ENCODE measurements at places on chromosomes 16 and 17.
A peak's percentile ranks its signal among the peaks of the same experiment; 100 is the strongest.

DNA sequence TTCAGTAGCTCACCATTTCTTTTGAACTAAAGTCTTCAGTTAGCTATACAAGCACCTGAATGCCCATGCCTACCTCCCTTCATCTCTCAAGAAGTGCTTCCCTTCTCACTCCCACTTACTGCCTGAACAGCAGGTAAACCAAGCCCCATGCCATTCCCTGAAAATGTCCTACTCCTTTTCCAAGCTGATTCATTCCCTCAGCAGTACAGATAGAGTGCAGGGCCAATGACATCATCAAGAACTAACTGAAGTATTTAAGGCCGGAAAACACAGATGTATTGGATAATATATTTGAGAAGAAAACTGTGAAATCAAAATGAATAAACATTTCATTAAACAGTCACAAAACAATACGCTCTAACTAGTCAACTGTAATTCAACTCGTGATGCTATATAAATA is 478.8 kb upstream of the CDH11 start:
- peak; percentile 33 for DNase-seq

DNA sequence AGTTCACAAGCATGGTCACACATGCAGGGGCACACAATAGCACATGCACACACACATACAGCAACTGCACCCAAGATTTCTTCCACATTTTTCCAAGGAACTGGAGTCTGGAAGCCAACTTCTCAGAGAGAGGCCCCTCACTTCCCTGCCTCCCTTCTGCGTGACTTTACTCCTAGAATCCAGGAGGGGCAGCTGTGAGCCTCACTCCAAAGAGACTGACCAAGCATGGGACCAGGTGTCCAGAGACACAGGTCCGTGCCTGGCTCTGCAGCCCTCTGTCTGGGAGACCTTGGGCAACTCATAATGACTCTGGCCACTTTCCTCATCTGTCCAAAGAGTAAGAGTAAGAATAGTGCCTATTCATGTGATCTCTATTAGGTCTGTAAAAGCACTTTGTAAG is 104.7 kb upstream of the TMEM132E start:
- no peak for DNase-seq

- peak; percentile 98 for DNase-seq
Observed at GRCh38 chr16:22192261-22193062, 13.6 kb upstream of the EEF2K start.

DNA sequence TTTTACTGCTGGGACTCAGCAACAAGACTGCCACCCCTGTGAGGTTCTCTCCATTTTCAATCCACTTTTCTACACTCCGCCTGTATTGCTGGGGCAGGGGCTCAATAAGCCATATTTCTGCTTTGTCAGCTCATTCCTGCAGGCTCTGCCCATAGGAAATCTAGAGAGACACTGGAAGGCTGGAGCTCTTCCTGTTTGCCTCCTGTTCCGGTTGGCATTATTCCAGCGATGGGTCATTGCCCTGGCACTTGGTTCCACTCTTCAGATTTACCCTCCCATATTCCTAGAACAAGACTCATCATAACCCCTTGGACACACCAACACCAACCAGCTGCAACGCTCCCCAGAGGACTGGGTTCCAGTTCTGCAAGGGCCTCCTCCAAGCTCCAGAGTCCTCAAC is 210.4 kb downstream of the CA10 start:
- no peak for DNase-seq

- DNase-seq: no peak
Observed at GRCh38 chr17:31672161-31672819, 186.8 kb downstream of the COPRS start.

- no peak for DNase-seq
Observed at GRCh38 chr17:80921159-80921558, 70.5 kb upstream of the CHMP6 start.

GRCh38 chr16:9114112-9114511 is 22.7 kb downstream of the HAPSTR1 start:
- no peak for DNase-seq

- no peak for DNase-seq
Observed at GRCh38 chr16:77555791-77556190, 121.0 kb upstream of the ADAMTS18 start.

DNA sequence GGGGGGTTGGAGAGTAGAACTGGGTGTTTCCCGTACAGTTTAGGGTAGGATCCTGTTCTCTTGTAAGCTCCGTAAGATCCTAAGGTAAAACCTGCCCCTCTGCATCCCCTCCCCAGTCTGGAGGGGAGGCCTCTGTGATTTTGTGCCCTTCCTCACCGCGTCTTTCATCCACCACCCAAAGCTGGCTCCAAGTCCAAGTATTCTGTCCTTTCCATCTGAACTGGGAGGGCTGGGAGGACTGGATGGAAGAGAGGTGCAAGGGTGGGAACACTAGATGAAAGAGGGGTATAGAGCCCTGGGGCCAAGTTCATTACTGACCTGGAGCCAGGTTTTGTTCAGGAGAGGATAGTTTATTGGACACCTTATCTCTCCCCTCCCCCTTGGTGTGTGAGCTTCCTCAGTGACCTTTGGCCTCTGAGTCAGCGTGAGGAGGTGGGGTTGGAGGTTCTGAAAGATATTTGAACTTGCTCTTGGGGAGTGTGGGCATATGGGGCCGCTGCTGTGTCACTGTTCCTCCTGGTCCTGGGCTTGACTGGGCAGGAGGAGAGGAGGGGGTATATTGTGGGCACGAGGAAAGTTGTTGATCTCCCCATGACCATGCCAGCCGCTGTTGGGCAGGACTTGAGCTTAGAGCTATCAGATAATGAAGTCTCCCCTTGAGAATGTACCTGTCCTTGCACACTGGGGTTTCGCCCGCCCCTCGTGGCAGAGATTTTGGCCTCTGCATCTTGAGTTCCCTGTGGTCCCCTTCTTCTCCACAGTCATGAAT is 1.6 kb downstream of the LASP1 start:
- peak; percentile 90 for DNase-seq

GRCh38 chr16:87210894-87211293 is 106.3 kb downstream of the C16orf95 start:
- no peak for DNase-seq

- DNase-seq: peak; percentile 68
Observed at GRCh38 chr16:22300427-22301071, 3.3 kb downstream of the POLR3E start.

GRCh38 chr17:44932787-44933097 is 14.8 kb downstream of the KIF18B start:
- DNase-seq: no peak

DNA sequence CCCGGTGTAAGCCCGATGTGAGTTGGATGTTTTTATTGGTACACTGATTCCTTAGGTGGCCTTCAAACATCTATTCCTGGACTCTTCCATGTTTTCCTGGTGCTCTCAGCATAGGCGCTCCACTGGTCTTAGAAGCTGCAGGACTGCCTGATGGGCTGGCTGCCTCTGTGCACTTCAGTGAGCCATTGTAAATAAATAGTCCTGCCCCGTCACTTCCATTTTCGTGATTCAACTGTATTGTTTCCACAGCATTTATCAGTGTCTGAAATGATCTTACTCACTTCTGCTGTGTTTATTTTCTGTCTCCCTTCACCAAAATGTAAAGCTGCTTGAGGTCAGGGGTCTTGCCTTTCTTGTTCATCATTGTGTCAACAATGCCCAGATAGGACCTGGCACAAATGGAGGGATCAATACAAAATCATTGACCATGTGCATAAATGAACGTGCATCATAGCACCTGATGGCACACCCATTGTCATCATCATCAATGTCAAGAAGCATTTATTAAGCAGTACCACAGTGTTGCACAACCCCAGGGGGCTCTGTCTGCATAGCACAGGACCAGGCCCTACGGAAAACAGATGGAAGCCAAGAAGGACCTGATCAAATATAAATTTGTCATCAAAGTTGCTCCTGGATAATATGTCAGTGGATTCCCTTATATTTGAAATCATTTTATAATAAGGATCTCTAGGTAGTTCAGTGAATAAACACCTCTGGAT is 66.6 kb upstream of the CPHXL start:
- DNase-seq: no peak

DNA sequence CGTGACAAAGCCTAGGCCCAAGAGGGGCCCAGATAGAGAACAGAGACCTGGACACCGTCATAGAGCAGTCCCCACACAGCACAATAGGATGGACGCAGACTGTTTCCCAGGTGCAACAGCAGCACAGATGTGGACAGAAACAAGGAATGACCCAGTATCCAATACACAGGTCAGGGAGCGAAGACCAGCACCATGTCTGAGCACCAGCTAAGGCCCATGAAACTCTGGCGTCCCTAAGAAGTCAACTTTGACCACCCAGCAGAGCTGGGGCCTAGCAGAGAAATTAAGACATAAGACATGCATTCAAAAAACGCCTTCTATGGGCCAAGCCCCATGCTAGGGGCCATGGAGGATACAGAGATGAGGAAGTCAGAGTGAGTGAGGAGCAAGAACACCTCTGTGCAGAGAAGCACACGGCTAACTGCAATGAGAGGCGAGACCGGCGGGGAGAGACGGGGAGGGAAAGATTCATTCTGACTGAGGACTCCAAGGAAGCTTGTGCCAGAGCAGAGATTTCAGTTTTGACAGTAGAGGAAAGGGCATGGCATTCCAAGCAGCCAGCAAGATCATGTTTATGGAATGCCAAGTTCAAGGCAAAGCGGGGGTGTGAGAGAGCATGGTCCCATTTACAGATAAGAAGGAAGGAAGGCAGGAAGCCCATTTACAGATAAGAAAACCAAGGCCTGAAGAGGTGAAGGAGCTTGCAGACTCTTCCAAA is 50.8 kb downstream of the PITPNM3 start:
- no peak for DNase-seq

DNA sequence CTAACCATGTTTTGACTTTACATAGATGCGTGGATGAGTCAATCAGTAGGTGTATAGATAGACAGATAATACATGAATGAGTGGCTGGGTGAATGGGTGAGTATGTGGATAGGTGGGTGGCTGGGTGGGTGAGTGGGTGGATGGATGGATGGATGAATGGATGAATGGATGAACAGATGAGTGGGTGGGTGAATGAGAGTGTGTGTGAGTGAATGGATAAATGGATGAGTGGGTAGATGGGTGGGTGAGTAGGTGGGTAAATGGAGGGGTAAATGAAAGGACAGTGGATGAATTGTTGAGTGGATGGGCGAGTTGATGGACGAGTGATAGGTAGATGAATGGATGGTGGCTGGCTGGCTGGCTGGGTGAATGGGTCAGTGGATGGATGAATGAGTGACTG is 23.2 kb downstream of the C16orf95 start:
- no peak for DNase-seq

GRCh38 chr16:67181346-67181745 is 2.4 kb downstream of the MATCAP1 start:
- peak; percentile 79 for DNase-seq

- no peak for DNase-seq
Observed at GRCh38 chr17:19312406-19312805, 50.1 kb downstream of the B9D1 start.

DNA sequence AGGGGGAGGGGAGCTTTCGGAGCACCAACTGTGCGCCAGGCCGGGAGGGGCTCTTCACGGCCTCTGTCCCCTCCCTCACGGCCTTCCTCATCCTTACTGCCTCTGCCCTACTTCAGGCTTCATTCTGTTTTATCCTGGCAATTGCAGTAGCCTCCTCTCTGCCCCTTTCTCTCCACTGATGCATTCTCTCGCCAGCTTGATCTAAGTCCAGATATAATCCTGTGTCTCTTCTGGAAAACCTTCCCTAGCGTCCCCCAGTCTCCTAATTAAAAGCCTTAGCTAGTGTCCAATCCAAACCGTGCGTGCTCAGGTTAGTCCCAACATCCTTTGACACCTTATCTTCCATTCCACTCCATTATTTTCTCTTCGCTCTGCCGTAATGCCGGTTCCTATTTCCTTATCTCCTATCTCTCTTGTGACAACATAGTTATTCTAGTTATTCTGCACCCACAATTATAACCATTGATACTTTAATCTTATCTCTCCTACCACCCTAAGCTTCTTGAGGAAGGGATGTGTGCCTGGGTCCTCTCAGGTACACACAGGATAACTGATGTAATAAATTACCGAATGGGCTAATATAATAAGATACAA is 869 bp downstream of the ZNF48 start:
- no peak for DNase-seq

DNA sequence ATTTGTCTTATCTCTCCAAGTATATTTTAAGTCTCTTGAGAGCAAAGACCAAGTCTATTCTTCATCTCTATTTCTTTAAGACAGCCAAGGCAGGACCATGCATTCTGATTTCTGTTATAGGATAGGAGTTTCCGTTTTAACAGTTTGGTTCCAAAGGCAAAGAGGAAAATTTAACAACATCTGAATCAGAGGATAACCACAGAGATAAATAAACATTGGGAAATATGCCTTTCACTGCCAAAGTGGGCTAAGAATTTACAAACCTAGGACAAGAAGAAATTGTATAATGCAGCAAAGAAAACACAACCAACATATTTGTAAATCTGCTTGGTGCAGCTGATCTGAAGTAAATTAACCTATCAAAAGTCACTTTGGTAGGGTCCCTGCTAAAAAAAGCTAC is 37.7 kb downstream of the USP32 start:
- DNase-seq: peak; percentile 89

DNA sequence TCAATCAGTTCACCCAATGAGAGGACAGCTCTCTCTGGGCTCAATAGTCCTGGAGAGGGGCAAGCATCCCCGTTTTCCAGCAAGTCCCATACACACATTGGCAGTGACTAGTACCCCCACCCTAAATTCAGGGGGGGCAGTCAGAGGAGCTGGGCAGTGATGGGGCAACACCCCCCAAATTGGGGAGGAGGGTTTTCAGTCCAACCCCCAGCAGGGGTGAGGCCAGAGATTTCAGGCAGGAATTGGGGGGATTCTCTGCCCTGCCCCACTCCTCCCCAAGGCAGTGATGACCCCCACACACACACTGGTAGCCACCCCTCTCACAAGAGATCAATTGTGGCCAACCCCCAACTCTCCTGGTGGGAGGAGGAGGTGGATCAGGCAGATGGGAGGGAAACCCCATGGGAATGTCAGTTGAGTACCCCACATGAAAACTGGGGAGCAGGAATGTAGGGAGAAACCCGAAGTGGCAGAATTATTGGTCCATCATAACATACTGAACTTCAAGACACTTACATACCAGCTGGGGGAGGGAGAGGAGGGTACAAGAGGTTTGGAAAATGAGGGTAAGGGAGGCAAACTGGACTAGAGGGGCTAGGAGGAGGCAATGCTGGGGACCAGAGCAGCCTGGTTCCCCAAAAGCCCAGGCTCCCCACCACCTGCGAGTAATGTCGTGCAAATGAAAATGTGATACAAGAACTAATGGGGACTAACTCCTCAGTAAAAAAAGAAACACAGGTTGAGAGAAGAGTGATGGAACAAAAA is 3.1 kb downstream of the VAMP2 start:
- DNase-seq: no peak

- DNase-seq: no peak
Observed at GRCh38 chr16:82331397-82331796, 161.4 kb upstream of the MPHOSPH6 start.

- DNase-seq: no peak
Observed at GRCh38 chr16:6642271-6642670, 690.4 kb upstream of the RBFOX1 start.

DNA sequence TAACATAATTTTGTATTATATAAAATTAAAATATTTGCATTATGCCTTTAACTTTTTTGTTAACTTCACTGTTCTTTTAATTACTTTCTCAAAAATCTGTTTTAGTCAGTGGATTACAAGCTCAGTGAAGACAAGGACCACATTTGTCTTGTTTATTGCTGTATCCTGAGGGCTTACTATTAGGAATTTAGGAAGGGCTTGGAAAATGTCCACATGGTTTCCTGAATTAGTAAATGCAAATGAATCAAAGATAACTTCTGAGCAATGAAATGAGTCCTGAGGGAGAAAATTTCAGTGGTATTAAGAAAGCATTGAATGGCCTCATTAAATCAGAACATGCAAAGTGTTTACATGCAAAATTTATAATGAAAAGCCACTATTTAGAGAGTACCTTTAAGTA is 1293.2 kb upstream of the GOT2 start:
- DNase-seq: no peak

All from fibroblast of villous mesenchyme (primary cell).